ENCODE measurements at places on chromosomes 4 and X.
A peak's percentile ranks its signal among the peaks of the same experiment; 100 is the strongest.

DNA sequence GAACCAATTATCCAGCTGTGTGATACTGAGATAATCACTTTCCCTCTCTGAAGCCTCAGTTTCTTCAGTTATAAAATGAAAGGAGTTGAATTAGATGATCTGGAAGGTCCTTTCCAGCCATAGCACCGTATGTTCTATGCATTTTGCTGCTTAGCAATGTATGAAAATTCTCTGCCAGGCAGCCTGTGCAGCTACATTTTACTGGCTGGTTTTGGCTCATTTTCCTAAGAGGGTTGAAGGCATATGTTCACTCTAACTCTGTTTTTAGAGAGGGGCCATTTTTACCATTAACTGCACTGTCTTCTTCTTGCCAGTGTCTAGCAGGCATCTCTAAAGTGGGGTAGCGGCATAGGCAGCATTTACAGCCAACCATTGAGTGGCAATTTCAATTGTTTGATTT lies 26.1 kb downstream of the TRPC5 start:
- DNase-seq = no peak

GRCh38 chr4:10640561-10641201 lies 43.9 kb downstream of the CLNK start:
- DNase-seq = no peak

DNA sequence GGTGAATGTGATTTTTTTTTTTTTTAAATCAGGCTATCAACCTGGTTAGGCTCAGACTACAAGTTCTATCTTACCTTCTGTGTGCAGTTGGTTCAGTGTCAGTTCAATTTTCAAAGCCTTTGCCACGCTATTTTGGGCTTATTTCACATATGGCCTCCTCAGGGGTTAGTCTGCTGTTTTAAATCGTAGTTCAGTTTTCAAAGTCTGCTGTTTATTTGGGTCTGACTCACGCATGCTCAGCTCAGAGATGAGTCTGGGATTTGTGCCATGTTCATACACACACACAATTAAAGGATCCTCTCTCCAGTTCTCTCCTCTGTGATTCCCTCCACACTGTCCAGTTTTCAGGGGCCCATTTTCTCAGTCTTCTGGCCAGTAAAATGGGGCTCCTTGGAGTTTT lies 32.3 kb upstream of the ZFX start:
- no peak for DNase-seq

DNA sequence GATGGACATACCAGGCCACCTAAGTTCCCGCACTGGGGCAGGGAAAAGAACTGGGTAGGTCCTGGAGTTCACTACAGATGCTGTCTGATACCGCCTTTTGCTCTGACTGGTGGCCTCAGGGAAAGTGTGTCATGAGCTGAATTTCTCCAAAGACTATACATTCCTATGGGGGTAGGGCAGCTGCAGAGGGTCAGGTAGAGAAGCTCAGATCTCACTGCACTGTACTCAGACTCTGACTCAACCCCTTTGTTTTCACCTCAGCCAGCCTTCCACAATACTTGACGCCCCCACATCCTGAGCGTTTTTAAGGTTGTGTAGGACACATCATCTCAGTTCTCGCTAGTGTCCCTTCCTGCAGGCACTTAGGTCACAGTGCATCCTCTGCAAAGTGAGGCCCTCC lies 7.8 kb downstream of the GATB start:
- no peak for DNase-seq

DNA sequence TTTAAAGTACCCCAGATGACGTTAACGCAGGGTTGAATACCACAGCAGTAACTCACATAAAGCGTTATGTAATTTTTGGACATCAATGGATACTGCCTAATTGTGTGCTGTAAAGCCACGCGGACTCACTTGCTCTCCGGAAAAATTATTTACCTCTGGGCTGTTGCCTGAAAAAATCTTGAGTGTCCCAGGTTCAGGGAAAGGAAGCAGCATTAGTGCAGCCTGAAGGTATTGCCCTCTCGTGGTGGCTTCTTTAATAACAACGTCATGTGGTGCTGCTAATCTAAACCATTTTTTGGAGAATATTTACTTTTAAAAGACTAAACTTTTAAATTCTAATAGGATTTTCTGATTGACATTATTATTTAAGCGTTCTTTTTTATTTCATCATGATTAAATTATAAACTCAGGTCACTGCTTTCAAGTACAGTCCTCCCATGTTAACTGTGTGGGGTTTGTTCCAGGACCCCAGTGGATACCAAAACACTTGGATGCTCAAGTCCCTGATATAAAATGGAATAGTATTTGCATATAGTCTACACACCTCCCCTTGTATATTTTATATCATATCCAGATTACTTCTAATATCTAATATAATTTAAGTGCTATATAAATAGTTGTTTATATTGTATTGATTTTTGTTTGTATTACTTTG lies 384.8 kb downstream of the FAM133A start:
- DNase-seq = no peak

DNA sequence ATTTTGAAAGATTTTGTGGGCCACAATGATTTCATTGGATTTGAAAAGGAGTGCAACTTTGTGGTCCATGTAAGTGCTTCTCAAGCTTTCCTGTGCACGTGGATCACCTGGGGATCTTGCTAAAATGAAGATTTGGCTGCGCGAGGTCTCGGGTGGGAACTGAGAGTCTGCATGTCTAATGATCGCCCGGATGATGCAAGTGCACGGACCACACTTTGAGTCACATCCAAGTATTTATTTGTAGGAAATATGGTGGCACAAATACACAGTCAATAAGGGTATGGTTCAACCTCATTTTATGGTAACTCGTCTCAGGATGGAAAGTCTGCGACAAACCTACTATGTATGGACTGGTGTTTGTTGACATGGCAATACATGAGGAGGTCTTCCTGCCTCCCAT lies 899 bp downstream of the BMX start:
- no peak for DNase-seq

- DNase-seq = no peak
Observed at GRCh38 chr4:164989471-164989870, 12.0 kb upstream of the TRIM61 start.

DNA sequence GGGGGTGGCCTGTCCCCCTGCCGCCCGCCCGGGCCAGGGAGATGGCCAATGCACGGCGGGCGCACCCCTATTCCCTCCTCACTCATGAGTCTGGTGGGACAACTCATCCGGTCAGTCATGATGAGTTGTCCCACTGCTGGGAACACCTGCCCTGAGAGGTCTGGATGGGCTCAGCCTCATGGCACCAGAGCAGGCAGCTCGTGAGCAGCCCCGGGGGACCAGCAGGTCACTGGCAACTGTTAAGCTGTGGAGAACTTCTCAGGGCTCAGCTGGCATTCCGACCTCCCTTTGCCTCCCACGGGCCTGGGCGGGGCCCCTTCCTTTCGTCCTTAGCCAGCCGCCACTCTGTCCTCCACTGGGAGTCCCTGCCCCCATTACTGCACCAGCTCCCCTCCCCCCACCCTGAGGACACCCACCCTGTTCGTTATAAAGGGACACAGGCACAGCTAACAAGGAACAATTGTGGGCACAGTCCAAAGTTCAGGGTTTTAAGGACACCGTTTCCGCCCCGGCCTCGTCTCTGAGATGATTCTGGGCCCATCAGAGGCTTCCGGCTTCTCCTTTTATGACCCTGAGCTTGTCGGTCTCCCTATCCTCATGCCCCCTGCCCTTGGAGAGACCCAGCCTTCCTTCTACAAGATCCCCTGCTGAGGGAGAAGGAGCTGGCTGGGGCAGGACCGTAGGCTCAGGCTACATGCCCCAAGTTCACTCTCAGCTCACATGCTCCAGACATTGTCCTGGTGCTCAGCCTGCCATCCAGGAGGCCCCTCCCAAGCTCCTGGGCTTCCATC lies 14.6 kb upstream of the KIAA0232 start:
- DNase-seq = no peak

GRCh38 chr4:138833974-138834373 lies 181.6 kb upstream of the NOCT start:
- DNase-seq = no peak

DNA sequence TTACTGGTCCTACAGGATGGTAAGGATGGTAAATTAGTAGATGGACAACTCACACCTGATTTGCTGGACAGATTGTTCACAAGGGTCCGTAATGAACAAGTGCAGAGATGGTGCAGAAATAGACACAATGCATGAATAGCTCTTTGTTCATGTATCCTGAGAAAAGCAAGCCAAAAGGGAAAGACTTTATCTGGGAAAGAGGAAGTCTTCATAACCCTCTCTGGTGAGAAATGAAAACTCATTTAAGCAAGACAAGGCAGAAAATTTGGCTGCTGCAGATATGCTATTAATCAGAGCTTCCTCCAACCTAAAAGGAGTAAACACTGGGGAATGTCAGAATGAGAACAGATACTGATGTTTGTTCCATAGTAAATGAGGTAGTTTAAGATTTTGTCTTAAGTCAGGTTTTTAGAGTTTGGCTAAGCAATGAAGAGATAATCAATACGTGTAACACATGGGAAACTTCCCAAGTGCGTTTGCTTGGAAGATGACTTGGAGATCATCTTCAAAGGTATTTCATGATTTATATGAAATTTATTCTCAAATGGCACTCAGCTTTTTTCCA lies 152.4 kb upstream of the BMPR1B start:
- DNase-seq = no peak

GRCh38 chr4:52266537-52267137 lies 215.5 kb downstream of the SPATA18 start:
- DNase-seq = no peak

DNA sequence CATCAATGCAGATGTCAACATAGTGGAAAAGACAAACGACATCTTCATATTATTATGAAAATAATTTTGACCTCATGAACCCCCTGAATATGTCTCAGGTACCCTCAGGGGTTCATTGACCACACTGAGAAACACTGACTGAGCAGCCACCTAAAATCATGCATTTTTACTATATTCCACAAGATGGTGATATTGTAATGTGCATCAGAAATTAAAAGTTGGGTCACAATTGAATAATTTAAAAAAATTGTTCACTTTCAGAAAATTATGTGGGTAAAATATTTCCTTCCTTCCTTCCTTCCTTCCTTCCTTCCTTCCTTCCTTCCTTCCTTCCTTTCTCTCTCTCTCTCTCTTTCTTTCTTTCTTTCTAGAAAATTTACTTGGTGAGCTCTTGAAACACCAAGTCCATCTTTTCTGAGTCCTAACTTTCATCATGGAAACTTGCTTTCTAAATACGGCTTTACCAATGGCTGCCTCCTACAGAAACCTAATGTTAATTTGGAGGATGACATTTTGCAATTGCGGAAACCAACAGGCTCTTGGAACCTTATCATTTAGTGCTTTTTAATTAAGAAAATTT lies 103.6 kb downstream of the RTL3 start:
- no peak for DNase-seq

GRCh38 chr4:17324386-17324830 lies 187.5 kb downstream of the QDPR start:
- no peak for DNase-seq

GRCh38 chr4:137531986-137532868 lies at the start of gene PCDH18:
PCDH18 (minus strand) TSS chr4:137532494; CDS start chr4:137532088, 406 bp downstream.
- DNase-seq = no peak

DNA sequence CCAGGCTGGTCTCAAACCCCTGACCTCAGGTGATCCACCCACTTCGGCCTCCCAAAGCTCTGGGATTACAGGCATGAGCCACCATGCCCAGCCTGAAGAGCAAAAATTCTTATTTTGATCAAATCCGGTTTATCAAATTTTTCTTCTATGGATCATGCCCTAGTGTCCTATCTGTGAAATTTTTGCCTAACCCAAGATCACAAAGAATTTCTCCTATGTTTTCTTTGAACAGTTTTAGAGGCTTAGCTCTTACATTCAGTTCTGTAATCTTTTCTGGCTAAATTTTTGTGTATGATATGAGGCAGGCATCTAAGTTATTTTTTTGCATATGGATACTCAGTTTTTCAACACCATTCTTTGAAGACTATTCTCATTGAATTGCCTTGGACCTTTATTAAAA lies 27.4 kb downstream of the EDNRA start:
- DNase-seq = no peak

GRCh38 chr4:146261041-146261440 lies 46.7 kb downstream of the REELD1 start:
- no peak for DNase-seq

DNA sequence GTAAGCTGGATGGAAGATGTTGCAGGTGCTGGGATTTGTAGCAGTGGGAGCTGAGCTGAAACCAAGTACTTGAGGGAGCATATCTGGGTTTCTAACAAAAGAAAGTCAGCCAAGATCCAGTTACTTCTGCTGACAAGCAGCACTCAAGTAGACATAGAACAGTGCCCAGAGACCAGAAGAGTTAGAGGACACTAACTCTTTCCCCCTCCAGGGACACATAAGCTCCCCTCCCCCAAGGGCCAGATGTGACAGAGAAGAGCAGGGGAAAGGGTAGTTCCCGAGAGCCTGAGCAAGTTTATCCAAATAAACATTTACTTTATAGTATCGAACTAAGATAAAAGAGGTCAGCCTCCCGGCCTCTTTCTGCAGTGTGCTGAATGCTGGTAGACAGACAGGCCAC lies 12.2 kb downstream of the TRPC3 start:
- no peak for DNase-seq

DNA sequence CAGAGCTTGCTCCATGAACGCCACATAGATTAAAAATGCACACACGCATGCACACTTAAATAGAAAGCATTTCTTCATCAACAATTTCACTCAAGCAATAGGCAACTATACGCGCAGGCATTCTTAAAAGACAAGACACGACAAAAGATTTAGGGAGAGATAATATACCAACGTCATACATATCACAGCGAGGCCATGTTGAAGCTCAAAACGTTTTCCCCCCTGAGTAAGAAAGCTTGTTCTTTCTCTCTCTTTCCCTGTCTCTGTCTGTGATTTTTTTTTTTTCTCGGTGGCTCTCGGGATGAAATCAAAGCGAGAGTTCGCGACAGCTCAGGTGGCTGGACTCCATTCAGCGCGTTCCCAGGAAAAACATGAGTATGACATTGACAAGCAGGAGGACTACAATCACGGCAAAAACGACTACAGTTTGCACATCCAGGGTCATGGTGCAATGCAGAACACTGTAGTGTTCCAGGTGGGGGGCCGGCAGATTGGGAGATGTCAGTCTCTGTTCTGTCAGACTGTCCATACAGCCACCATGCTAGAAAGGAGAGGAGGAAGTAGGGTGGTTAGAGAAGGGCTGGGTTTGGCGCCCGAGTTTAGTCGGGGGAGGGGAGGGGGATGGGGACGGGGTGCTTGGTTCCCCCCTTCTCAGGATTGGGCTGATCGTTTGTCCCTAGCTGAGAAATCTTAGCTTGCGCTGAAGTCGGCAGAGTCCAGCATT lies 30.7 kb downstream of the ARHGEF9 start:
- DNase-seq = peak; percentile 2

DNA sequence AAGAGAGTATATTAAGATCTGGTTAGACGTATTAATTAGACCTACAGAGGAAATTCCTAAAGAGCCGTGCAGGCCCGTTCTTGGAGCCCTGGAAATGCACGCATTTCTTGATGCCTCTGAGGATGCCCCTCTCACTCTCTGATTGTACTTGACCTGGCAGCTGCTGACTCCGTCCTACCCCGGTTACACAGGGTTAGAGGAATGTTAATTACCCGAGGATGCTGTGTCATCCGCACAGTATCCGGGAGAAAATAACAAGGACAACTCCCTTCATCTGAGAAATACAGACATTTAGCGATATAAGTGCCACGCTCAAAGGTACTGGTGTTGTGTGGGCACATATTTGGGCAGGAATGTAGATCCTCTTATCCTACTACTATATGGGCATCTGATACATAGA lies 404.6 kb upstream of the FAT1 start:
- no peak for DNase-seq

GRCh38 chrX:19677121-19677520 lies 161.8 kb upstream of the MAP3K15 start:
- no peak for DNase-seq
